Stimulated activated CD8-positive, alpha-beta memory T cell treated with anti-CD3 and anti-CD28 coated beads, Interleukin-7, amount 100 ng/mL, for 48 hours (primary cell): ENCODE measurements at places on chromosomes 2 and 18.
A peak's percentile ranks its signal among the peaks of the same experiment; 100 is the strongest.

DNA sequence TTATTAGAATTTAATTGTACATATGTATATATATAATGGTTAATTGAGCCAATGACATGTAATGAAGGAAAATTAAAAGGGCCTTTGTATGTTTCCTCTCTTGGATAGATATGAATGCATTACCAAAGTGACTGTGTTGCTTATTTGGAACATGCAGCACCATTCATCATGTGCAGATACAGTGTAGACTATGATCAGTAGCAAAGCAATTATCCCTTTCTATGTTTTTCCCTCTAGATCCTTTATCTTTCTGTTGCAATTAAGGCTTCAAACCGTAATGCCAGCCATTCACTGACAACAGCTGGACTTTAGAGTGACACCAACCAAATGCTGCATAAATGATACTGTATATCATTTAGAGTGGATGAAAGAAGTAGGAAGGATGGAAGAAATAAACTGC lies 565.2 kb downstream of the NRXN1 start:
- DNase-seq: no peak

DNA sequence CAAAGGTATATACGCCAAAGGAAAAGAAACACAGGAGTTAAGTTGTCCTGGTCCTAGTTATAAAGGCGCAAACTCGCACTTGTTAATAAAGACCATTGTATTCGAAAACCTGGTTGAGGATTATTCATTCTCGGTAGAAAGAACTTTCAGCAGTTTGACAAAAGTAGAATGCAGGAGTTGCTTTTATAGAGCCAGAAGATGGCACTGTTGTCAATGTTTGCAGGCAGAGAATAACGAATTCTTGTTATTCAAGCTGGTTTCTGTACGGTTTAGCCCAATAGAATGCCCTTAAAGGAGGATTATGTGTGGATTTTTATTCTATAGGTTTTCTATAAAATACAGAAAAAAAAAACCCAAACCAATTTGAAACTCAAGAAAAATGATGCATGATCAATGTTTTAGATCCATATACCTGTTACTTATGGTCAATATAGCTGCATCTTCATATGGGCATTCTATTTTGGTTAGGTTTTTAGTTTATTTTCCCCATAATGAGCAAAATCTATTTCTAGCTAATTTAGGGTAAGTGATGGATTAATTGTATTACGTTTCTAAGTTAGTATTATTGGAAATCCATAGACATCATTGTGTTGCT lies 510.3 kb downstream of the PLCL1 start:
- DNase-seq: no peak

DNA sequence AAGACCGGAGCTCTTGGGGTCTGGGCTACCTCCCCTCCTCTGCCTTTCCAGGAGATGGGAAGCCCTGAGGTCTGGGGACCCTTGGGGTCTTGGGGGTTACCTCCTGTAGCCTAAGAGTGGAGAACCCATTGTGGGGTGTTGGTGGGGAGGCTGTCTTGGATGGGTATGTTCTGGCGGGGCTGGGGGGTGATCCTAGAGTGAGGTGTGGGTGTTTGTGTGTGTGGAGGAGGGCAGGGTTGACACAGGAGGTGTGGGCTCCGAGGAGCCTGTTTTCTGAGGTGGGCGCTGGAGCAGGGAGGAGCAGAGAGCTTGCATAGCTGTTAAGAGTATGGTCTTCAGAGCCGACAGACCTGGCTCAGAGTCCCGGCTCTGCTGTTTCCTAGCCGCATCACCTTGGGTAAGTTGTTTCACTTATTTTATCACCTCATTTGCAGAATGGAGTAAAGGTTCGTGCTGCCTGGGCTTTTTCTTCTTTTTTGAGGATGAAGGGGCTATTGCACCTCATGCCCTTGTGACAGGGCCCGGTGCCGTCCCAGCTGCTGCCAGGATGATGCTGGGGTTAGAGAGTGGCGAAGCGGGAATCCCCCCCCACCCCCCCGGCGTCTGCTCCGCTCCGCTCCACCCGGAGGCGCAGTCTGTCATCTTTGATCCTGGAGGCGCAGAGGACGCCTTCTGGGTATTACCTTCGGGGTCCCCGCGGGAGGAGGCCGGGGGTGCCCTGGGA lies 17.2 kb downstream of the TET3 start:
- DNase-seq: no peak

DNA sequence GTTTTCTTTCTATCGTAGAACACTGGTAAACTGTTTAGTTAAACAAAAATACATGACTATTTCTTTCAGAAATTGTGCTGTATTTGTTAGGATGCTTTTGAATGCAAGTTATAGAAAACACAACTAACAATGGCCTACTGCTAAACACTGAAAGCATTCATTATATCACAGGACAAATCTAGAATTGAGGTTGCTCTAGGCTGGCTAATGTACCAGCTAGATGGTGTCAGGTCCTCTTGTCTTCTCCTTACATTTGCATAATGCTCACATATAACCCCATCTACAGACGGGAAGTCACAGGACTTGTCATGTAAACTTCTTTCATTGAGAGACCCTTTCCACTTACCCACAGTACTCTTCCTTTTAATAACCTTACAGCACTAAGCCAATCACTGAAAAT lies 586.8 kb downstream of the DSC3 start:
- no peak for DNase-seq

- DNase-seq: peak; percentile 24
Observed at GRCh38 chr2:98664323-98664722, 55.9 kb downstream of the UNC50 start.

GRCh38 chr2:200797242-200797770 lies 14.4 kb upstream of the BZW1 start:
- DNase-seq: no peak

- no peak for DNase-seq
Observed at GRCh38 chr18:6961331-6961730, 156.3 kb downstream of the LAMA1 start.

DNA sequence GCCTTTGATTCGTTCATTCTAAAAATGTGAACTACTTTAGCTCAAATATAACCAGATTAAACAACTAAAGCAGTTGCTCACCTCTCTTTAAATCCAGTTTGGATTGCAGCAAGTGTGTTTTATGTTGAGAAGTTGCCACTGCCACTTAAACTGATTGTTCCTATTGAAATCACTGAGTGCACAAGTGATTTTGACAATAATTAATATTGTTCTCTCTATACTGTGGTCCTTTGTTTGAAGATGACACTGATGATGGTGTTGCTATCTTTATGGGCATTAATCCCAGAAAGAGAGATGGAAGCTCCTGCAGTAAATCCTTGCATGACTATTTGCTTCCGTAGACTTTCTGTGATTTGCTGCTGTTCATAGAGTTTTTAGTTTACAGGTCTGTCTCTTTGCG lies 251.4 kb upstream of the ZEB2 start:
- DNase-seq: no peak
